ENCODE measurements at places on chromosomes 11 and 22.

DNA sequence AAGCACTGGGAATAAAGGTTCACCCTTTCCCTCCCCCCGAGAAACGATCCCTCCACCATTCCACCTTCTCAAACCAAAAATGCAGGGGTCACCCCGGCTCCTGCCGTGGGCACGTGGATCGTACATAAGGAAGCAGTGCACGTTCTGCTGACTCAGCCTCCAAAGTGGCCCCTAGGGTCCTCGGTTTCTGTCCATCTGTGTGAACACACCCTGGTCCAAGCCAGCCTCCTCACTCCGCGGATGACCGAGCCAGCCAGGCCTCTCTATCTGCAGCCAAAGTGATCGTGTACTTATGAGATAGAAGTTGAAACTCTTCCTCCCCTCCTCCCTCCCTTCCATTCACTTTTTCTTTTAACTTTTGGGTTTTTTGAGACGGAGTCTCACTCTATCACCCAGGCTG, 16.2 kb downstream of the C11orf24 start:
- DNase-seq = no peak

DNA sequence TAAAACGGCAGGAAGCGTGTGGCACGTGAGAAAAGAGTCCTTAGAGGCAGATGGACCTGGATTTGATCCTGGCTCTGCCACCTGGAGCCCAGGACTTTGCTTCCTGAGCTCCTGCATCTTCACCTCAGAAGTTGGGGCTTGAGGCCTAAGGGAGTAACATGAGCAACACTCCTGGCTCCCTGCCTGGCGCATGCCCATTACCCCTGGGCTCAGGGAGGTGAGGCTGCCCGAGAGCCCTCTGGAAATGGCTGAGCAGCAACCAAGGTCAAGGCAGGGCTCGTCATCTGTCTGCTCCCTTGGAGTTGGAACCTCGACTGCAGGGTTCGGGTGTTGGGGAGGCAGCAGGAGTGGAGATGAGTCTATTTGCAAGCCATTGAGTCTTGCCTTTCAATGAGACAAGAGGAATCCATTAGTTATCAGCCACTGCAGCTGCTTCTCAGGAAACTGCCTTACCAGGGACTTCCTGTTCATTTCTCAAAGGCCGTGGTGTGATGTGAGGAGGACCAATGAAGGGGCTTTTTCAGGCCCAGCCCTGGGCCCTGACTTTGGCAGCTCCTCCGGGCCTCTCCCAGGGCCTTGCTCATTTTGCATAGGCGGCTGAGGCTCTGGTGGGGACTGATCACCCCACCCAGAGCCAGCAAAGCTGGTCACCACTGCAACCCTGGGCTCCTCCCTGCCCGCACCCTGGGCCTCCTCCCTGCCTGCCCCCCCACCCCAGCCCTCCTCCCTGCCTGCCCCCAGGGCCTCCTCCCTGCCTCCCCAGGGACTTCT, 6.4 kb downstream of the FADS2 start:
- peak; percentile 6 for DNase-seq

- DNase-seq = no peak
These were observed 676.0 kb downstream of the NTM start for GRCh38 chr11:132046288-132046865.

GRCh38 chr22:29798801-29799200, 31.6 kb downstream of the UQCR10 start:
- no peak for DNase-seq

DNA sequence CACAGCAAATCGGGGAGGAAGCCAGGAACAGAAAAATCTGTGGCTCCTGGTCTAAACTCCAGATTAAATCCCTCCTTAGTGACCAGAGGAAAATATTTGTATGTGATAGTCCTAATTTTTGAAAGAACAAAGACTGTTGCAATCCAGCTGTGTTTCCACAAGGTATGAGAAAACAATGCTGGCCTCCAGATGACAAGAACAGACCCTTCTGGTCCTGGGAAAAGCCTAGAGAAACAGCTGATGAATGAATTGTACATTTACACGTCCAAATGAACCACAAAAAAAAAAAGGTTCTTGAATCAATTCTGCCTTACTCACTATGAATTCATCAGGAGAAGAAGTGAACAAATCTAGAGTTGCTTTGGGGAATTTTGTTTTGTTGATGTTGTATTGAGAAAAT, 63.7 kb downstream of the ETS1 start:
- no peak for DNase-seq

- DNase-seq = no peak
These were observed 6.3 kb downstream of the EHF start for GRCh38 chr11:34627197-34627596.

DNA sequence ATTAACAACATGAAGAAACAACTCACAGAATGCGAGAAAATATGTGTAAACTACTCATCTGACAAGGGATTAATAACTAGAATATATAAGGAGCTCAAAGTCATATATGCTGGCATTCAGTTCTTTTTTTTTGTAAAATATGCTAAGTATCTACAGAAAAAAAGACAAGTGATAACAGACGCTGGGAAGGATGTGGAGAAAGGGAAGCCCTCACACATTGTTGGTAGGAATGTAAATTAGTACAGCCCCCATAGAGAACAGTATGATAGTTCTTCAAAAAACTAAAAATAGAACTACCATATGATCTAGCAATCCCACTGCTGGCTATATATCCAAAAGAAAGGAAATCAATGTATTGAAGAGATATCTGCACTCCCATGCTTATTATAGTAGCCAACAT, 13.8 kb downstream of the GAB2 start:
- no peak for DNase-seq

Measured in activated naive CD4-positive, alpha-beta T cell treated with Interleukin-2 at 50 U/mL for 16 hours (primary cell).